Tibial nerve (tissue), 4 donors: ENCODE measurements at places on chromosomes 13 and 19. TPM values are rescaled to one million over a fixed set of nuclear protein-coding genes. Genes with fewer than 3 reads are reported as not detected.

- DNase-seq, result peak; percentile 34
These were observed 102.6 kb upstream of the SERP2 start for GRCh38 chr13:44271031-44271455.

- no peak for DNase-seq
These were observed at the start of gene EFNA2 for GRCh38 chr19:1285737-1286360. EFNA2 (plus strand) TSS chr19:1285873; CDS start chr19:1286169, 296 bp downstream.

- DNase-seq, result no peak
These were observed 23.4 kb downstream of the SIPA1L3 start for GRCh38 chr19:37930416-37930815.

GRCh38 chr19:294946-295686 lies 3.9 kb upstream of the PLPP2 start:
- DNase-seq, result no peak

DNA sequence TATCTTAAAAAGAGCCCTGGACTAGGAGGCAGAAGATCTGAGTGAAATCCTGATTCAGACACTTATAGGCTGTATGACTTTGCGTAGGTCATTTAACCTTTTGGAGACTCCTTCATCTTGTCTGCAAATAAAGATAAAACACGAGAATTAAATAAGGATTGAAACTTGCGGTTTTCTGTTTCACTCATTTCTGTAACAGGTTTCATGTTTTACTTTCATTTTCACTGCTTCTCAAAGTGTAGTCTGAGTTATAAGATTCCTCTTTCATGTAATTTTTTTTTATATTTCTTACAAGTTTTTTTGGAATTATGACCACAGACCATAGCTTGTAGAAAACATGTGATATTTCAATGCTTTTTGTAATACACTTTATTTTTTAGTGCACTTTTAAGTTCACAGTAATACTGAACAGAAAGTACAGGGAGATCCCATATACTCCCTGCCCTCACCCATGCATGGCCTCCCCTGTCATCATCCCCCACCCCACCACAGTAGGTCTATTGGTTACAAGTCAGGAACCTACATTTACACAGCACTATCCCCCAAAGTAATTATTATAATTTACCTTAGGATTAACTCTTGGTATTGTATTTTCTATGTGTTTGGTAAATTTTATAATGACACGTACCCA lies 174.6 kb downstream of the ITGBL1 start:
- DNase-seq, result no peak

DNA sequence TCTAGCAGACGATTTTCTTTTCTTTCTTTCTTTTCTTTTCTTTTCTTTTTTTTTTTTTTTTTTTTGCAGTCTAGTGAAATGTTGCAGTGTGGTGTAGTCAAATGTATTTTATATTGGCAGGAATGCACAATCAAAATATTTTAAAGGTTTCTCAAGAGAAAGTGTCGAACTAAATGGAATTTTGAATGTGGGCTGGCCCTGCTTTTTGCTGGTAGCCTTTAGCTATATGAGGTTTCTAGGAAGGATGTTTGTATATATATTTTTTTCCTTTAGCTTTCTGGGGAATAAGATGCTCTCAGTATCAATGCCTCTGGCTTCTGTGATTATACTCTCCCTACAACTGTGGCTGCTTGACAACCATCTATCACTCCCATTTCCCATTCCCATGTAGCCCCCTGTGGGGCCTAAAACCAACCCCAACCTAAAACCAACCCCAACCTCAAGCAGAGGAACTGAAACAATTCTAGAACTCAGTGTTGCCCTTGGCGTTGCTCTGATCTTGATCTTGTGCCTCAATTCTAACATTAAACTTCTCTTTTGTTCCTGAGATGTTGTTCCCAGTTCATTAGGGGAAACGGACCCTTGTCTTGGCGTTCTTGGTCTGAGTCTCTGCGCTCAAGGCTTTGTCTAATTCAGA lies 27.1 kb downstream of the CYSLTR2 start:
- no peak for DNase-seq

GRCh38 chr19:51065221-51065960 lies 499 bp upstream of the KLK13 start:
- DNase-seq, result no peak

DNA sequence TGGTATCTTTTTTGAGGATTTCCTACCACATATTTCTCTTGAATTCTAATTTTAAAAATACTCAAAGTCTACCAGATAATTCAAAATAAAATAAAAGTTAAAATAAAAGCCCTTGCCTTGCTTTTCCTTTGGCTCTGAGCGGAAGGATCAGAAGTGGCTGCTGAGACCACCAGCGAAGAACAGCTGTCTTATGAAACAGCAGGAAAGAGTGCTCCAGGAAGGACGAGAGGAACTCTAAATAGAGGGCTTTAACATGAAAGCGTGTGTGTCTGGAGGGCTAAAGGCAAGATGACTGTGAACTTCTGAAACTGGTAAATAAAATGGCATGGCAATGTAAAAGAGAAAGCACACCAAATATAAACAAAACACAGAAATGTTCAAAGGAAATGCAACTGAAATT lies 521.5 kb upstream of the SPRY2 start:
- DNase-seq, result no peak

DNA sequence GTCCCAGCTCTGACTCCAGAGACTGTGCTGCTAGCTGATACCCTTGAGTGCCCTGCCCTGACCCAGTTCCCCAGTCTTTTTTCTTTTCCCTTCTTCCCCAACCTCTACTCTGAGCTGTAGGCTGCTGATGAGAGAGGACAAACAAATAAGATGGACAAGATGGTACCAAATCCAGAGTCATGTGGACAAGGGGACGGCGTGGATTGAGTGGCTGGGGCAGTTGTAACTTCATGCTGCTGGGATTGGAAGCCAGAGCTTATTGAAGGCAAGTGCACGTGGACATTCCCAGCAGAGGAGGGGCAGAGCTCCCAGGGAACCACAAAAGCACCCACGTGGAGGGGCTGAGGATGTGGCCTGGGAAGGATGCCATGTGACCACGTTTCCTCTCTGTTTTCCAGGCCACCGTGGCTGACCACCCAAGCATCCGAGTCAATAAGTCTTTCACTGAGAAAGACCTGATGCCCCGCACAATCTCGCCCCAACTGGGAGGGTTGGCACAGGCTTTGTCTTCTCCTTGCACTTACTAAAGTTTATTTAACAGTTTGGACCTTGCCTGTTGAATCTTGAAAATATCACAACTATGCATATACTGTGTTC lies 323.3 kb upstream of the ZNF507 start:
- DNase-seq, result no peak

- no peak for DNase-seq
These were observed 28.1 kb downstream of the DHX34 start for GRCh38 chr19:47377208-47377701.

DNA sequence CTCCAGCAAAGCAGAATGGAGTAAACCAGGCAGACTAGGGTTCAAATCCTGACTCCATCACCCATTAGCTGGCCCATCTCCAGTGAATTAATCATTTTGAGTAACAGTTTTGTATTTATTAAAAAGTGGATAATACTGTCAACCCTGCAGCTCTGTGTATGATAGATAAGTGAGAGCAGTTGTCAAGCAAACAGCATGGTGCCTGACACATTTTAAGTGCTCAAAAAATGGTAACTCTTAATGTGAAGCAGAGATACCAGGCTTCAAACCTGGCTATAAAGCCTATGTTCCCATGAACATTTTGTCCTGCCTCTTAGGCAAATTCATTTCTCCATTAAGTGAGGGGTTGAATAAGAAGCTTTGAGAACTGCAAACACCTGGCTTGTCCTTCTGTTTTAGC lies 409.6 kb downstream of the TBC1D4 start:
- DNase-seq, result no peak

DNA sequence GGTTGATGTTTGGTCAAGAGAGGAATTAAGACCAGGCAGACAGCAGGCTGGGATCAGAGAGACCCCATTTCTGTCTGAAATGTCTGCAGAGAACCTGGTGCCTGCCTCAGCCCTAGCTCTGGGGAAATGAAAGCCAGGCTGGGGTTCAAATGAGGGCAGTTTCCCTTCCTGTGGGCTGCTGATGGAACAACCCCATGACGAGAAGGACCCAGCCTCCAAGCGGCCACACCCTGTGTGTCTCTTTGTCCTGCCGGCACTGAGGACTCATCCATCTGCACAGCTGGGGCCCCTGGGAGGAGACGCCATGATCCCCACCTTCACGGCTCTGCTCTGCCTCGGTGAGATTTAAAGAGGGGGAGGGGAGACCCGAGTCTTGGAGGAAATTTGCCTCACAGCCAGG lies at the start of gene LILRB4:
LILRB4 (plus strand) TSS at position 256 of the 400 bp plus-strand sequence; CDS start at position 305, 49 bp downstream.
- no peak for DNase-seq

DNA sequence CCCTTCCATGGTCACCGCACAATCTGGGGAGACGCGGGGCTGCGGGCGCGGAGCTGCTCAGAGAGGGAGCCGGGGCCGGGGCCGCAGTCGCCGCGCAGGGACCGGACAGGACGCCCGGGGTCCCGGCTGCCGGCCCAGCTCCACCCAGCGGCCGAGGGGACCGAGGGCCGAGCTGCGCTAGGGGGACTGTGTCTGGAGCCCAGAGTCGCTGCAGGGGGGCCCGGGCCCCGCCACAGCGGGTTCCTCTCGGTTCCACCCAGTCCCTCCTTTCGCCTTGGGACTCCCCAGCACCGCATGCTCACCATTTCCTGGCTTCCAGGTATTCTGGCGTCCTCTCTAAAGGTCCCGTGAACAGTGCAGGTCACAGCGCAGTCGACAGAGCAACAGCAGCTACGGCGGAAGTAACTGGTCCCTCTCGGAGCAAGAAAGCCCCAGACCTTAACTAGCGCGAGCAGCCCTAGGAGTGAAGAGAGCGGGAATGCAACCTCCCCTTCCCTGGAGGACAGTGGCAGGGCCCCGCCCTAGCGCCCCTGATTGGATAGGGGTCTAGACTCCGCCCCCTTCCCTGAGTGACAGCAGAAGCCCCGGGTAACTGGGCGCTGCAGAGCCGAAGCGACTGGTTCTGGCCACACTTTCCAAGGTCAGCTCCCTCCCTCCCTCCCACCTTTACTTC lies at the start of gene ZNF878:
ZNF878 (minus strand) TSS at position 465 of the 673 bp plus-strand sequence; CDS start at position 305, 160 bp downstream.
- DNase-seq, result peak; percentile 73

- no peak for DNase-seq
These were observed 146.6 kb downstream of the KLF12 start for GRCh38 chr13:73987618-73988017.

DNA sequence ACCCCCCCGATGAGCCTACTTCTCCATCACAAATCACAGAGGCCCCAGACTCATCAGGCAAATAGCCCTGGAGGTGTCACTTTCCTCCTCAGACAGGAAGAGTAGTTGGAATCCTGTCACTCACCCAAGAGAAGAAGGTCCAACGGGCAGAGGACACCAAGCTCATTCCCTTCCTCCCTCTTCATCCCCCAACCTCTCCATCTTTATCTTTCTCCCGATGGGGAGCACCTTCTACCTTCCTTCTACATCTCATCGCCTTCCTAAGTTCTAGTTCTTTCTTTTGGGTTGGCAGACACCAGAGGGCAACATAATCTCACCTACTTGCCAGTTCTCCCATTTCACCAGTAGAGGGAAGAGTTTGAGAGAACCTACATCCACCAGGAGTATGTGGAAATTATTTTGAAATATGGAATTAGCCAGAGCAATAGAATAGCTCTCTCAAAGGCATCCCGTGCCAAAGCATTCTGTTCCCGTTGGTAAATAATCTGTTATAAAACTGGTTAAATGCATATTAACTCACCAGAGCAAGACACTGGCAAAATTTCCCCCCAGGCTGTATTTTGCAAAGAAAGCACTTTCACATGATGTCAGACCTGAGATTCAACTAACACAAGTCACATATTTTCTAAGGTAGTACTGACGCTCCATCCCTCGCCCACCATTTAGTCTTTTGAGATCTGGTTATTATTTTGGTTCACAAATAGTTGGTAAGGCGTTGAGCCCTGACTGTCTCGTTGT lies 55.0 kb downstream of the ZIC5 start:
- no peak for DNase-seq

GRCh38 chr19:5042556-5042955 lies 73.6 kb downstream of the KDM4B start:
- no peak for DNase-seq

DNA sequence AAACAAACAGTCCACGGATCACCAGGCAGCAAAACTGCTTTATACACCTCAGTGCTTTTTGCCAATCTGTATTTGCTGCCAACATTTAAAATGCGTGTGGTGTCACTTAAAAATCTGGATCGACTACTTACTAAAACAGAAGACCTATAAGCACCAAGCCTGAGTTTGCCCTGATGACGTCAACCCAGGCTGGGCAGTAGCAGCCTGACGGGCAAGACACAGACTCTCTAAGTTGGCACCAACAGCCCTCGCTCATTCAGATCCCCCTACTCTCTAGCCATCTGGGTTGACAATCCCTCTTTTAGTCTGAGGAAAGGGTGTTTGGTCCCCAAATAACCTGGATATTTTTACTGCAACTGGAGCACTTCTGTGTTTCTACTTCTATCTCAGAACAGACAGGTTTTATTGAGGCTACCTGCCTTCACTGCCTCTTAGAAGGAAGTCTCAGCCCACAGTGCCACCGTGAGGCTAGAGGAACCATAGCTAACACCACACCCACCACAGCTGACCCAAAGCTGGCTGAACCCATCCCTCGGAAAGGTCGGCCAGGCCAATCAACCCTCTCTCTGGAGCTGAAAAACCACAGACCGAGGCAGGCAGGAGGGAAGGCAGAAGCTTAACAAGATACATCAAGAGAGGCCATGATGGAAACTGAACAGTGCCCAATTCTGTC lies 6.9 kb downstream of the SUGP2 start:
- DNase-seq, result no peak

GRCh38 chr19:8504171-8504570 lies 1.7 kb upstream of the PRAM1 start:
- no peak for DNase-seq

- DNase-seq, result no peak
These were observed 34.9 kb downstream of the DNAJC15 start for GRCh38 chr13:43058318-43058674.

GRCh38 chr13:83499286-83499685 lies 383.0 kb downstream of the SLITRK1 start:
- DNase-seq, result no peak

DNA sequence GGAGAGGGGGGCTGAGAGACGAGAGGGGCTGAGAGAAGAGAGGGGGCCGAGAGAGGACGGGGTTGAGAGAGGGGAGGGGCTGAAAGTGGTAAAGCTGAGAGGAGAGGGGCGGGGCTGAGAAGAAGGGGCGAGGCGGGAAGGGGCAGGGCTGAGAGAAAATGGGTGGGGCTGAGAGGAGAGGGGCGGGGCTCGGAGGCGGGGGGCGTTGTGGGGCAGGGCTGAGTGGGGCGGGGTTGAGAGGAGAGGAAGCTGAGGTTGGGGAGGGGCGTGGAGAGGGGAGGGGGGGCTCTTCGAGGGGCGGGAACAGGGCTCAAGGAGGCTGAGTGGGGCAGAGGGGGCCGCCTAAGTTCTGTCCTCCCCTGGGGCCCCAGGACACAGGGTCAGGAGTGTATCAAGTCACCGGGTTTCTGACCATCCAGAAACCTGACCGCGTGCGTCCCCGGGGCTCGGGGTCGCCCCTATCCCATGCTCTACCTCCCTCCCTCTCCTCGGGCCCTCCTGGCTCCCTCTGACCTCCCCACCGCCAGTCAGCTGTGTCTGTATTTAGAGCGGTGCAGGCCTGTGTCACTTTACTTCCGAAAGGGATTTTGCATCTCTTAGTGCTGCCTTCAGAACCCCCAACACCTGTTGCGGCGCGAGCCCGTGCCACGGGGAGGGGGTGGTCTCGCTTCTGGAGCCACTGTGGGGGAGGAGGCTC lies 38.6 kb upstream of the SEMA6B start:
- no peak for DNase-seq

SERP2 gene
- 13.8 TPM for total RNA-seq

PSG7 gene
- total RNA-seq, result not detected

ZSCAN18 gene
- 158 TPM for total RNA-seq

LRRC63 gene
- not detected for total RNA-seq

ZNF544 gene
- total RNA-seq, result 52.0 TPM

CACNA1A gene
- total RNA-seq, result 10.2 TPM

MTUS2 gene
- total RNA-seq, result not detected

PNMA8A gene
- 7.4 TPM for total RNA-seq

APC2 gene
- total RNA-seq, result 1.7 TPM

F10 gene
- 15.3 TPM for total RNA-seq

SOX1 gene
- total RNA-seq, result not detected

NR1H2 gene
- total RNA-seq, result 80.2 TPM

ACP5 gene
- 12.6 TPM for total RNA-seq
